Activated CD4-positive, alpha-beta memory T cell treated with anti-CD3 and anti-CD28 coated beads for 36 hours (primary cell): ENCODE measurements at places on chromosomes 2 and 18.

GRCh38 chr2:224832207-224832606 lies 116.0 kb upstream of the CCDC195 start:
- DNase-seq, result no peak

DNA sequence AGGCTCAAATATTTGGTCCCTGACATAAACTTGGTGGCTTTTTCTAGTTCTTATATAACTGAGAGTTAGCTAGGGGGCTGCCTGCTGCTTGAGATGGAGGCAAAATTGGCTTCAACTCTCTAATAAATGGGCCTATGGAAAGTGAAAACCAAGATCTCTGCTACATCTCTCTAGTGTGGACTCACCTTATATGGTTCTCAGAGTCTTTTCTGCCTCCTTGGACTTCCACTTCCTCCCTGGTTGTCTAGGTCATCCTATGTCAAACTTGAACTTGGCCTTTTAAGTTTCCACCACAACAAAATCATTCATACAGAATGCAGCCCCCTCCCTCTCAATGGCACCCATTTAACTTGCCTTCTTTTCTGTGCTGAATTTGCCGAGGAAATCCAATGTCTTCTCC lies 23.9 kb upstream of the ARHGAP25 start:
- DNase-seq, result no peak

GRCh38 chr2:134408791-134409190 lies 154.9 kb downstream of the MGAT5 start:
- DNase-seq, result no peak

DNA sequence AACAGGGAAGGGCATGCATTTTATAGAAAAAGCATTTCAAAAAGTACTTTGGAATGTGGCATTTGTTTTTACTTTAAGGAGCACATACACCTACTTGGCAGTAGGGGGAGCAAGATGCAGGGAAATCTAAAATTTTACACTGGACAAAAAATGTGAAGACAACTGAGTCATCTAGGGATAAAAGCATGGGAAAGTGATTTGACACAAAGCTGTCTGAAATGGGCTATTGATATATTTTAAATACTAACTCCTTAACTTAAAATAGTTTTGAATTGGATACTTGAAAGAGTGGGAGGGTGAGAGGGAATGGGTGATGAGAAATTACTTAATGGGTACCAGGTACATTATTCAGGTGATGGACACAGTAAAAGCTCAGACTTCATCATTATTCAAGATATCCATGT lies 15.8 kb downstream of the TMEM200C start:
- DNase-seq, result no peak

GRCh38 chr2:98601532-98602132 lies 6.7 kb downstream of the COA5 start:
- no peak for DNase-seq

DNA sequence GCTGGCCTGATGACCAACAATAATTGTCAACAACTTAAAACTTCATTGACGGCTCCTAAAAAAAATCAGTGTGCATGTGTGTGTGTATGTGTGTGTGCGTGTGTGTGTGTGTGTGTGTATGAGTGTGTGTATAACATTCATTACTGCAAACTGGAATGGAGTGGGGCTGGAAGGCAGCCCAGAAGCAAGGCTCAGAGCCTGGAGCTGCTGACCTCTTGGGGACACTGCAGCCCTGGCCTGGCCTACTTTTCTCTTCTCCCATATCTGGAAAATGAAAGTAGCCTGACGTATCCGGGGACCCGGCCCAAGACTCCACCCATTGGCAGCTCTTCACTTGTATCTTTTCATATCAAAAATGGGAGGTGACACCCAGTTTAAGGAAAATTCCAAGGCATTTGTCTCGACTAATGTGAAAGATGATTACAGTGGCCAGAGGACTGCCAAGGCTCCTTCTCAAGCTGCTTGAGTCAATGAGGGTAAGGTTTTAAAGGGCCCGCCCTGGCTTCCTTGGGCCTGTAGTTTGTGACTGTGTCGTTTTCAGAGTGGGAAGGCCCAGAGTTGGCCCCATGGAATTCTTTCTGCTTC lies 72.4 kb upstream of the IL1R1 start:
- DNase-seq, result no peak
